IMR-90 (cell line): ENCODE measurements at places on chromosomes 2 and 18. TPM values are rescaled to one million over a fixed set of nuclear protein-coding genes. Genes with fewer than 3 reads are reported as not detected.

Gene ATP5F1A
- total RNA-seq: 1,085 and 1,283 TPM in 2 replicates

Gene ETAA1
- total RNA-seq: 8.1 and 19.2 TPM in 2 replicates

Gene REG1B
- not detected in 2 replicates for total RNA-seq

Gene PJVK
- total RNA-seq: 0.28 and 0.72 TPM in 2 replicates

Gene SLC66A3
- 18.1 and 18.9 TPM in 2 replicates for total RNA-seq

Gene DSG3
- not detected in 2 replicates for total RNA-seq

Gene GDF7
- under 0.01 TPM in 2 replicates for total RNA-seq

Gene APLF
- 2.3 and 3.3 TPM in 2 replicates for total RNA-seq

Gene AQP12B
- total RNA-seq: not detected in 2 replicates

Gene FNDC4
- total RNA-seq: 7.3 and 7.5 TPM in 2 replicates

Gene SPEG
- 6.8 and 7.8 TPM in 2 replicates for total RNA-seq

Gene GCKR
- total RNA-seq: under 0.01 TPM in 1 of 2 replicates, not detected in the other

Gene C2orf66
- not detected in 2 replicates for total RNA-seq

Gene CACNB4
- total RNA-seq: 0.28 and 0.36 TPM in 2 replicates

Gene DES
- total RNA-seq: 3.3 and 4.3 TPM in 2 replicates

Gene AGXT
- not detected in 2 replicates for total RNA-seq

Gene L3MBTL4
- total RNA-seq: under 0.01 TPM in 1 of 2 replicates, not detected in the other

Gene SRD5A2
- total RNA-seq: not detected in 2 replicates

Gene VAMP5
- 13.8 and 27.8 TPM in 2 replicates for total RNA-seq

Gene ACMSD
- not detected in 2 replicates for total RNA-seq

Gene VIL1
- not detected in 2 replicates for total RNA-seq

Gene ITPRIPL1
- total RNA-seq: 1.1 and 1.4 TPM in 2 replicates

Gene LAMA1
- total RNA-seq: 10.9 and 11.4 TPM in 2 replicates

Gene TXNDC9
- 55.4 and 71.7 TPM in 2 replicates for total RNA-seq

Gene WNT10A
- not detected in 2 replicates for total RNA-seq

Gene BZW1
- 268 and 323 TPM in 2 replicates for total RNA-seq

Gene ATF2
- total RNA-seq: 51.1 and 60.0 TPM in 2 replicates

Gene ESPNL
- 1.4 and 2.0 TPM in 2 replicates for total RNA-seq

Gene HOXD12
- not detected in 2 replicates for total RNA-seq

Gene ASAP2
- 19.7 and 26.9 TPM in 2 replicates for total RNA-seq

Gene TMEM182
- 1.3 and 1.4 TPM in 2 replicates for total RNA-seq

Gene SLC14A1
- total RNA-seq: 21.7 and 31.9 TPM in 2 replicates

Gene KLHL30
- total RNA-seq: under 0.01 TPM in 1 of 2 replicates, not detected in the other
